Renal cortex interstitium (tissue), 15 donors: ENCODE measurements at places on chromosomes 7 and 10. TPM values are rescaled to one million over a fixed set of nuclear protein-coding genes. Genes with fewer than 3 reads are reported as not detected.

- DNase-seq, result no peak
Measured at GRCh38 chr10:32963096-32963495, 5.1 kb upstream of the ITGB1 start.

- no peak for DNase-seq
Measured at GRCh38 chr10:76456197-76456596, 1024.8 kb downstream of the LRMDA start.

GRCh38 chr7:64874562-64875250, 28.4 kb upstream of the ZNF273 start:
- DNase-seq, result no peak

- DNase-seq, result no peak
Measured at GRCh38 chr7:111736552-111736874, 174.2 kb upstream of the IMMP2L start.

GRCh38 chr10:77641788-77642397, 4.3 kb upstream of the KCNMA1 start:
- DNase-seq, result peak; percentile 69

DNA sequence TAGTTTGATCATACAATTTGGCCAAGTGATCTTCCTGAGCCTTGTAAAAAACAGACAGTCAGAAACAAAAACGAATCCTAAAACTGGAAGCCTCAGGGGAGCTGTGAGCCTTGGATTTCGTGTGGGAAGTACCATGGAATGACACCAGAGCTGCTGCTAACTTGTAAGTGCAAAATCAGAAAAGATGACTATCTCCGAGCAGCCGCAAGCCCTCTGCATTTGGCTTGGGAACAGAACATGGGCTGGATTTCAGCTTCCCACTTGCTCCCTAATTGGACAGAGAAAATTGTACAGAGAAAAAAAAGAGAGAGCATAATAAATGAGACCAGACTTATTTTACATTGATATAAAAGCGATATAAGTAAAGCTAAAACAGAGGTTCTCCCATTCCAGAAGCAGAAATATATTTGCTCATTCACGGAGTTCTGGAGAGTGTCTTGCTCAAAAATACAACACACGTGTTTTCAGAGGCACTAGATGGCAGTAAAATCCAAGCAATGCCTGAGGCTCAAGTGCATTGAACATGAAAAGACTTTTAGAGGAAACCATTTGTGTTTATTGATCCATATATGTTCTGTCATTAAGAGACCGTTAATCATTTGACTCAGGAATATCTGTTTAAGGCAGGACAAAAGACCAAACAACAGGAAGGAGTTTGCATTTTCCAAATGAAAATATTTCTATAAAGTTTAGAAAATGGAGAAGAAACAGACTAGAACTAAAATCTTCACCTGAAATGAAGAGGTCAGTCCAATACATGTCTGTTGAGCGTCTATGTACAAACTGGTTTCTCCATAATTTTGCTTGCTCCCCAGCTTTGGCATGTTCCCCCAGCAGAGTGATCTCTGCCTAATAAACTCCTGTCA, 78.3 kb upstream of the SLC26A5 start:
- no peak for DNase-seq

The UNCX gene
- 9.3 TPM for polyA plus RNA-seq

The LARP4B gene
- 42.4 TPM for polyA plus RNA-seq

The FEZF1 gene
- not detected for polyA plus RNA-seq

The SORCS1 gene
- polyA plus RNA-seq, result 10.7 TPM

The OR2A1 gene
- 0.42 TPM for polyA plus RNA-seq

The HABP2 gene
- 0.73 TPM for polyA plus RNA-seq
